Stimulated activated memory B cell treated with anti-CD40 and anti-IgM and Interleukin-4, amounts not matched to agents 10 μg/mL and 1 μg/mL and 100 μg/mL, for 72 hours (primary cell): ENCODE measurements at places on chromosomes 7 and 10.
A peak's percentile ranks its signal among the peaks of the same experiment; 100 is the strongest.

- no peak for ATAC-seq
Measured at GRCh38 chr10:108749042-108749441, 1174.3 kb downstream of the XPNPEP1 start.

- no peak for ATAC-seq
Measured at GRCh38 chr10:44415121-44415520, 30.2 kb upstream of the CXCL12 start.

DNA sequence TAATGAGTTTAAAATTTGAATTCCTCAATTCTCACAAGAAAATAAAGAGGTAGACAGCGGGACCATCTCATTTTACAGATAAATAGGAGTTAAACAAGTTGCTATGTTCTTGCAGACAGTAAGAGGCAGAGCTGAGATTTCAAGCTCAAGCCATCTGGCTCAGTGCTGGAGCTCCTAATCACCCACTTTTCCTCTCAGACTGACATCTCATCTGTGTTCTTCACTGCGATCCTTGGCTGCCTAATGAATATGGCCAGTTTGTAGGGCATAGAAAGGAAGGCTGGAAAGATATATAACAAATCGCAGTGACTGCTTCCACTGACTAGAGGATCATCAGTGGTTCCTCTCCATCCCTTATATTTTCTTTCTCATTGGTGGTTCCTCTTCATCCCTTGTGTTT lies 151.2 kb downstream of the MPP7 start:
- no peak for ATAC-seq

DNA sequence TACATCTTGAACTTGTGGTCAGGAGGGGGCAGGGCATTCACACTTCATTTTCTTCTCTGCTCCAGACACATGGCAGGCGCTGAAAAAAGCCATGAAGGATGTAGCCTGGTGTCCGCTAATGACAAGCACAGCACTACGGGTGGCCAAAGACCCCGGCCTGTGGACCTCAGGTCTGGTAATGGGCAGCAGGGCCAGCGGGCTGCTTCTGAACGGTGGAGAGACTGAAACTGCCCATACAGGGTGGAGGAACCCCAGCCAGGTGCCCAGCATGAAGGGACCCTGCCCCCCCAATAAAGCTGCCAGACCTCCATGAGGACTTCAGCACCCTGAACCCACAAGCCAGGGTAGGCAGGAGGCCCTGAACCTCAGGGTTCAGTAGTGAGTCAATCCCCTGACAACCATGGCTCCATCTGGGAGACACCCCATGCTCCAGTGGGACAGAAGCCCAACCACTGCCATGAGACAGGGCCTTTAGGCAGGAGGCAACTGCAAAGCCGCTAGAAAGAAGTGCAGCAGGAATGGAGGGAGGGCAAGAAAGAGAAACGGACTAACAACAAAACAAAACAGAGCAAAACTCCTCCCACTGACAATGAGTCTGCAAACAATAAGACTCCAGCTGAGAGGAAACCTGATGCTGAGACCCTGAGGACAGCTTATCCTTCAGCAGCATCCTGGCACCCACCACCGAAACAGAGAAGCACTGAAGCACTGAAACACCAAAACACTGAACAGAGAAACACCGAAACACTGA lies 140.2 kb upstream of the PPP2R2D start:
- no peak for ATAC-seq

DNA sequence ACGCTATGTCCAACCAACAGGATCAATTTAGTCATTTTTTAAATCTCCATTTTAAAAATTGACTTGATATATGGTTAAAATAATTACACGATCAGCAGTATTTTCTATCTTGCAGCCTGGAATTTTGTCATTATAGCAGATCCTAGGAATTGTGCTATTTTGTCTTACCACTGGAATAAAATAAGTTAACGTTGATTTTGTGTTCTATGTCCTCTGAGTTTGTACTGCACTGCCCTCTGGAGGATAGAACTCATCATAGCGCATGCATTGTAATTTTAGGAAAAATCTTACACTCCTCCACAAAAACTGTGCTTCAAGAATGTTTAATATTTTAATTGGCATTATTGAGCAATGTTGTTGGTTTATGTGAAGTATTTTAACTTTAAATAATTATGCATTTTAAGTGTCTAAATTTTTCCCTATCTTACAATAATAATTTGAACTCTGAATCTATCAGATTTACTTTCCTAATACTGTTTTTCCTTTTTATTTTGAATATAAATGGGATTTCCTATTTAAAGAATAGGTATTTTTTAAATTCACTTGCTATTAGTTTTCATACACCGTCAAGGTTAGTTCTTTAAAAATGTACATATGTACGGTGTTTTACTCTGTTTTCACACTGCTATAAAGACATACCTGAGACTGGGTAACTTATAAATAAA lies 220.1 kb downstream of the PPP1R3A start:
- ATAC-seq = no peak

DNA sequence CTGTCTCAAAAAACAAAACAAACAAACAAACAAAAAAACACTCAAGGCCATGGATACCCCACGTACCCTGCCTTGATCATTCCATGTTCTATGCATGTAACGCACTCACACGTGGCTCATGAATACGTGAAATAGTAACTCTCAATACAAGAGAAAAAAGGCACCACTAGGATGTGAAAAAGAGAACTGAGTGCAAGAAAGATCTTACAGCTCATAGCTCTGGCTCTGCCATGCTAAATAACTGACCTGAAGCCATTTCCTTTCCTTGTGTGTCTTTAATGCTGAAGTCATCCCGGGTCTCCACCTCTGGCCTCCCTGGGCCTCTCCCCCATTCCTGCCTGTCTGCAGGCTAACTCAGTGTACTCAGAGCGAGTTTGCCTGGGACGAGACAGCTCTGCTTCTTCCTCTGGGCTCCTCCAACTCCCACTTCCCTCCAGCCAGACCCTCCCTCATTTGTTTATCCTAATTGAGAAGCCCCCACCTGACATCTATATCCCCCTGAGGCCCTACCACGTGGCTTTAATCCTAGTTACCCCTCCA lies 117.3 kb downstream of the PRPF18 start:
- ATAC-seq = peak; percentile 44

DNA sequence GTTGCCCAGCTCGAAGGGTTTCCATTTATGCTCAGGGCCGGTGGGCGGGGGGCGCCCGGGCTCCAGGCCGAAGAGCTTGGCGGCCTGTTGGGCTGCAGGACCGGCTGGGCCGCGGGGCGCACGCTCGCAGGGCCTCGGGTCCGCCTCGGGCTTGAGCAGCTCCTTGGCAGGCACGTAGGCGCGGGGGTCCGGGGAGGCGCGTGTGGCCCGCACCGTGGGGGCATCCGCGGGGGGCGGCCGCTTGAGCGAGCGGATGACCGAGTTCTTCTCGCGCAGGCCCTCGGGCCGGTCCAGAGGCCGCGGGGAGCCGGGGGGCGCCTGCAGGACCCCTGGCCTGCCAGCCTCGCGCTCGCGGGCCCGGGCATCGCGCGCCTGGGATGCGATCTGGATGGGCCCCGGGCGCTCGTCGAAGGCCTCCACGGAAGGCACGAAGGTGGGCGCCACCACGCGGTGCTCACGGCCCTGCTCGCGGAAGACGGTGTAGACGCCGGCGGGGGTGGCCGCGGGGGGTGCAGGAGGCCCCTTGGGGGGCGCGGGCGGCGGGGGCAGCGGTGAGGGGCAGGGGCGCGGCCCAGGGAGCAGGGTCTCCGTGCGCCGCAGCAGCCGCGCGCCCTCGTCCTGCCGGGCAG lies 35.2 kb downstream of the TNRC18 start:
- peak; percentile 68 for ATAC-seq

DNA sequence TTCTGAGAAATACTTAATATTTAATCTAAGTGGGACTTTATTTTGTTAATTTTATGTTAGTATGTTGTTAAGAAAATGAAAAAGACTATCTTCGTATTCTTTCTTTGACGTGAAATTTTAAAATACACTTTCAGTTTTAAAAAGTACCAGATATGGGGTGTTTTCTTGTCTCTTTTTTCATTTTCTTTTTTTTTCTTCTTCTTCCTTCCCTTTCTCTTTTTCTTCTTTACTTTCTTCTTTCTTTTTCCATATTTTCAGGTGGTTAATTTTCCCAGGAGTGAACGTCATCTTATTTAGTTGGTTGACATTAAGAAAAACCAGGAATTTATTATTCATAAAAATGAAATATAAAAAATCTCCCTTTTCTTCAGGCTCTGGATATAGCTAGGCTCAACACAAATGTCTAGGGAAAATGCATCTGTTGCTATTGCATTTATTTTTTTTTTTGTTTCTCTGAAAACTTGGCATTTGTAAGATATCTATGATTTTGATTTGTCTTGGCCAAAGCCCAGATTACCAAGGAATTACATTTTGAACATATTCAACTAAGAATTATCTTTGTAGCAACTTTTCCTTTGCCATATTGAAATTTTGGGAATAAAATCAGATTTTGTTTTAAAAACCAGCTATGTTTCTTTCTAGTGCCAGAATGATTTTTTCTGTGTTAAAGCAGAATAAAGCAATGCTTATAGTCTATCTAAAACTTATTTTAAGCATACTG lies 241.3 kb upstream of the FOXP2 start:
- ATAC-seq = no peak

DNA sequence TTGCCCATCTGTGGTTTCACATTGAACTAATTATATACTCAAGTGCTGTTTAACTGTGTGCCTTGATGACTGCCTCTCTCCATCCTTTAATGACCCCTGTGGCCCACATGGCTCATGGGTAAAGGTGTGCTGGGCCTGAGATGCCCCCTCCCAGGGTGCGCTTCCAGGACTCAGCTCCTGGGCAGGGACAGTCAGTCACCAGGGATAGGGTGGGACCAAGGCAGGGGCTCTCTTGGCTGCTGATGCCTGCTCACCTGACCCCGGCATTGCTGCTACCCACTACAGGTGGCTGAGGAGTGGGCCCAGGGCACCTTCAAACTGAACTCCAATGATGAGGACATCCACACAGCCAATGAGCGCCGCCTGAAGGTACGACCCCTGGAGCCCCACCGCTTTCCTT lies 6.5 kb downstream of the ASL start:
- no peak for ATAC-seq

- ATAC-seq = peak; percentile 16
Measured at GRCh38 chr7:156156734-156157408, 344.6 kb upstream of the SHH start.

DNA sequence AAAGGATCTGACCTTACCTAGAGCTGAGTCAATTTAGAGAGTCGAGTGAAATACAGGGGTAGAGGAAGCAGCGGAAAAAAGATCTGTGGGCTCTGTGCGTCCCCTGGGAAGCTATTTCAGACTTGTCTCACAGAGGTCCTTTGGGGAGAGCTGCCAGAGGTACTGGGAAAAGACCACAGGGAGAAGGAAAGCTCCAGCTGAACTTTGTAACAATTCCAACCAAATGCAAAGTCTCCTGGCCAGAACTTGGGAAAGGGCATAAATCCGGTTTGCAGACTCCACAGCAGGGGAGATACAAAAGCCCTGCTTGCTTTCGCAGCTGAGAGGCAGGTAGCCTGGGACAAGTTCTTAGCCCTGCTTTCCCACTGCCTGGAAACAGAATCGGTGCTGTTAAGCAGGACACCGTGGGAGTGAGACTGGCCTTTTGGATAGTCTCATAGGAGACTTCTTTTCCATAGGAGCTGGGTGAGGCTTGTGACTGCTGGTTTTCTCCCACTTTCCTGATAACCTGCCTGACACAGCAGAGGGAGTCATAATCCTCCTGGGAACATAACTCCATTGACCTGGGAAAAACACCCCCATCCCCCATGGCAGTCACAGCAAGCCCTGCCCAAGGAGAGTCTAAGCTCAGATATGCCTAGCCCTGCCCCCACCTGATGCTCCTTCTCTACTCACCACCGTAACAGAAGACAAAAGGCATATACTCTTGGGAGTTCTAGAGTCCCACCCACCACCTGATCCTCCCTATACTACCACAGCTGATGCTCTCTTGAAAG lies 926.2 kb downstream of the KCNMA1 start:
- ATAC-seq = peak; percentile 12

- ATAC-seq = no peak
Measured at GRCh38 chr7:107138696-107139420, 29.9 kb upstream of the HBP1 start.

- ATAC-seq = no peak
Measured at GRCh38 chr10:31120392-31120791, 88.7 kb upstream of the ZNF438 start.

DNA sequence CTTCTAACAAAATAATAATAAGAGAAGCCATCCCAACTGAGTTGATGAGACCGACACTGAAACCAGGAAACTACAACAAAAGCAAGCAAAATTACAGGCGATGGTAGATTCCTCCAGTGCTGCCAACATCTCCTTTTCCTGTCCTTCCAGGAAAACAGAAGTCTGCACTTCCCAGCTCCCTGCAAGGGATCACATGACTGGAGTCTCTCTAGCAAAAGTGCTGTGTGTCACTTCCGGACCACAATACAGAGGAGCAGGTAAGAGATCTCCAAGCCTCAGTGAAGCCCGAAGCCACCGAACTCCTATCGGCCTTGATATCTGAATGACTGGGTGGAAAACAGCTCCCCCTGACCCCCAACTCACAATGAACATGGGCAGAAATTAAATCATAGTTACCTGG lies 63.2 kb downstream of the SMURF1 start:
- ATAC-seq = no peak

DNA sequence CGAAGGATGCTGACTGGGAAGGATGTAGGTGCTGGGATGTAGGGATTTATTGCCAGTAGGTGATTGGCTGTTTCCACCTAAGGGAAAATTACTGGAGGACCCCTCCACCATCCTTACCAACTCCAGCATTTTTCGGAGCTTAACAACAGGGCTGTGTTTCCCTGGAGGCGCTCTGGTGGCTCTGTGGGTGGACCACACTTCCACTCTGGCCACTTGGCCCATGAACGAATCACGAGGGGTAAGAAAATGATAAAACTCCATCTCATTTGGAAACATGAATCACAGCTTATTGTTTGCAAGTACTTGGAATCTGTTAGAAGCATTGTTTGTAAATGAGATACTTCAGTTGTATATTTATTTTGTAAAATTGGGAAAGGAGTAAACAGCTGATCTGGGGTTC lies 3.0 kb downstream of the DOCK1 start:
- no peak for ATAC-seq

- peak; percentile 31 for ATAC-seq
Measured at GRCh38 chr7:121279060-121279620, 49.7 kb upstream of the WNT16 start.

GRCh38 chr10:131358741-131359442 lies 47.4 kb upstream of the TCERG1L start:
- ATAC-seq = no peak
